ENCODE measurements at places on chromosomes 5 and 9.
A peak's percentile ranks its signal among the peaks of the same experiment; 100 is the strongest.

GRCh38 chr5:176995896-176996767 is 10.4 kb downstream of the UIMC1 start:
- peak; percentile 78 for ATAC-seq

GRCh38 chr5:179906795-179907555 is 722 bp downstream of the TBC1D9B start:
- ATAC-seq = no peak

DNA sequence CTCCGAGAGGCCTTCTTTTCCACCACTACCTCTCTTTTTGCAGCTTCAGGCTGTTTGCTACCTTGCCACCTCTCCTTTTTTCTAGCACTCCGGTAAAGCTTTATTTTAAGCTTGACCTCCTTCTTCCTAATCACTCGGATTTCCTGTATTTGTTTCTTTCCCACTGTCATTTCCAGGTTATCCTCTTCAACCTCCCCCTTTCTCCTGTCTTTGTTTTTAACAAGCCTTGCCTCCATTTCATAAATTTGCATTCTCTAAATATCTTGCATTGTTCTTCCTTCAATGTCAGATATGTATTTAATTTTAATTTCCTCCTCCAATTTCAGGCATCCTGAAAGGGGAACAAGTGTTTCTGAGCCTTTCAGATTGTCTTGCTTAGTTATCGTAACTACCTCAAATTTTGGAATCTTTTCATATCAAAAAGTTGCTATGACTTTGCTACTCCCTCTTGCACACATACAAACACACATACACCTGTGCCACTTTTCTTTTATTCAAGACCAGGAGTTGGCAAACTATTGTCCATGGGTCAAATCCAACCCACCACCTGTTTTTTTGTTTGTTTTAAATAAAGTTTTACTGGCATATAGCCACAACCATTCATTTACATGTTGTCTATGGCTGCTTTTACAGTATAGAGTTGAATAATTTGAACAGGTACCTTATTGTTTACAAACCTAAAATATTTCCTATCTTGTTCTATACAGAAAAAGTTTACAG is 22.7 kb downstream of the DPYSL3 start:
- ATAC-seq = no peak

GRCh38 chr9:108534741-108535140 is 321.0 kb downstream of the ACTL7B start:
- no peak for ATAC-seq

- ATAC-seq = no peak
Measured at GRCh38 chr9:89183146-89183545, 4.5 kb upstream of the SHC3 start.

GRCh38 chr9:23555851-23556250 is 270.2 kb downstream of the ELAVL2 start:
- ATAC-seq = no peak

Measured in activated CD4-positive, CD25-positive, alpha-beta regulatory T cell treated with anti-CD3 and anti-CD28 coated beads, Interleukin-2, amount 50 U/mL, for 24 hours (primary cell).